Activated CD4-positive, alpha-beta memory T cell treated with anti-CD3 and anti-CD28 coated beads for 36 hours (primary cell): ENCODE measurements at places on chromosomes 13 and 19. TPM values are rescaled to one million over a fixed set of nuclear protein-coding genes. Genes with fewer than 3 reads are reported as not detected.
A peak's percentile ranks its signal among the peaks of the same experiment; 100 is the strongest.

GRCh38 chr13:34035676-34036325 is 217.9 kb downstream of the RFC3 start:
- H3K27ac ChIP-seq, result no peak overlapping the region
- no peaks in the 10 kb centered on the region for H3K36me3 ChIP-seq
- no peak overlapping the region for H3K4me3 ChIP-seq
- no peak for DNase-seq
- no peaks in the 10 kb centered on the region for H3K4me1 ChIP-seq
- no peaks in the 10 kb centered on the region for H3K27me3 ChIP-seq

Gene DAND5
- 0.12 TPM for total RNA-seq

DNA sequence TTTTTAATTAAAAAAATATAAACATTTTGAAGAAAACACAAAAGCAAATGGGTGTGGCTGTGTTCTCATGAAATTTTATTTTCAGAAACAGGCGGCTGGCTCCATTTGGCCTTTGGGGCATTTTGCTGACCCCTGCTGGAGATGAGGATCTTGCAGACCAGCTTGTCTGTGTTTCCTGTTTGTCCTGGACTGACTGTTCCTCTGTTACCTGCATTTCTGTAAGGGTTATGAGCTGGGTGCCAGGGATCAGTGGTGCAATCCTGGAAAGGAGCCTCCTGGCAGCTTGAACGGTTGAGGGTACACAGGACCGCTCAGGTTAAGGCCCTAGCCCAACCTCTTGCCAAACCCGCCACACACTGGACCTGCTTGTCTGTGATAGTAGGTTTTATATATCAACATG is 49.9 kb downstream of the ZNF787 start:
- DNase-seq, result no peak
- no peak overlapping the region for H3K27ac ChIP-seq
- H3K4me1 ChIP-seq, result peaks cover 7% of the 10 kb centered on the region
- peaks cover 6% of the 10 kb centered on the region for H3K27me3 ChIP-seq

Gene ZNF99
- not detected for total RNA-seq

Gene MTRF1
- total RNA-seq, result 16.2 TPM

- no peak overlapping the region for H3K27ac ChIP-seq
- DNase-seq, result no peak
- no peaks in the 10 kb centered on the region for H3K4me1 ChIP-seq
- H3K36me3 ChIP-seq, result no peaks in the 10 kb centered on the region
- no peak overlapping the region for H3K4me3 ChIP-seq
Measured at GRCh38 chr13:110291286-110291685, 15.7 kb downstream of the COL4A1 start.

- peaks cover 3% of the 10 kb centered on the region for H3K36me3 ChIP-seq
- H3K27ac ChIP-seq, result peak overlapping the region; percentile 67
- no peaks in the 10 kb centered on the region for H3K27me3 ChIP-seq
Measured at GRCh38 chr13:48491423-48492095, 41.3 kb downstream of the RCBTB2 start.
